Activated naive CD4-positive, alpha-beta T cell treated with anti-CD3 and anti-CD28 coated beads for 36 hours (primary cell): ENCODE measurements at places on chromosomes 1 and 21.
A peak's percentile ranks its signal among the peaks of the same experiment; 100 is the strongest.

- no peaks in the 10 kb centered on the region for H3K36me3 ChIP-seq
- no peaks in the 10 kb centered on the region for H3K27me3 ChIP-seq
- no peaks in the 10 kb centered on the region for H3K4me1 ChIP-seq
- no peak overlapping the region for H3K4me3 ChIP-seq
- DNase-seq: no peak
- no peak overlapping the region for H3K27ac ChIP-seq
Measured at GRCh38 chr1:189431447-189431846, 1046.2 kb downstream of the BRINP3 start.

- no peaks in the 10 kb centered on the region for H3K4me1 ChIP-seq
- DNase-seq: no peak
- peaks cover 2% of the 10 kb centered on the region for H3K27me3 ChIP-seq
- no peaks in the 10 kb centered on the region for H3K36me3 ChIP-seq
- H3K27ac ChIP-seq: no peak overlapping the region
Measured at GRCh38 chr1:86068271-86068721, 88.3 kb downstream of the COL24A1 start.

GRCh38 chr1:53461323-53462044, 2.3 kb downstream of the DMRTB1 start:
- H3K4me1 ChIP-seq: no peaks in the 10 kb centered on the region
- no peak for DNase-seq
- H3K27me3 ChIP-seq: no peaks in the 10 kb centered on the region
- H3K36me3 ChIP-seq: no peaks in the 10 kb centered on the region
- H3K4me3 ChIP-seq: no peak overlapping the region

- H3K36me3 ChIP-seq: peaks cover 77% of the 10 kb centered on the region
- peaks cover 19% of the 10 kb centered on the region for H3K4me1 ChIP-seq
- no peaks in the 10 kb centered on the region for H3K27me3 ChIP-seq
- H3K4me3 ChIP-seq: no peak overlapping the region
Measured at GRCh38 chr1:243293941-243294722, 38.3 kb downstream of the SDCCAG8 start.

DNA sequence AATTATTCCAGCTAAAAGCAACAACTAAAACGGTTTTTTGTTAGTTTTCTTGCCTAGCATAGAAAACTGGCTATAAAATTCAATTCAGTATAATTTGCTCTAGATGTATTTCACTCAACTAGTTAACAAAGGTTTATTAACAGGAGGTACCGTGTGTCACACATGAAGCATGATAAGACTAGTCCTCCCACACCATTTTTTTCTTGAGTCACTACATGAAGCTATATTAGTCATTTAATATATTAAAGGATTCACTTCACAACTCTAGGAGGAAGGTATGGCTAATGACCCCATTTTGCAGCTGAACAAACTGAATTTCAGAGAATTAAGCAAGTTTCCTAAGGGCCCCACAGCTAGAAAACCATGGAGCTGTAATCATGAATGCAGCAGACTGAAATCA, 307.8 kb upstream of the USP25 start:
- peaks cover 39% of the 10 kb centered on the region for H3K4me1 ChIP-seq
- peak overlapping the region; percentile 5 for H3K27ac ChIP-seq
- DNase-seq: no peak
- H3K36me3 ChIP-seq: no peaks in the 10 kb centered on the region
- H3K27me3 ChIP-seq: peaks cover 5% of the 10 kb centered on the region

DNA sequence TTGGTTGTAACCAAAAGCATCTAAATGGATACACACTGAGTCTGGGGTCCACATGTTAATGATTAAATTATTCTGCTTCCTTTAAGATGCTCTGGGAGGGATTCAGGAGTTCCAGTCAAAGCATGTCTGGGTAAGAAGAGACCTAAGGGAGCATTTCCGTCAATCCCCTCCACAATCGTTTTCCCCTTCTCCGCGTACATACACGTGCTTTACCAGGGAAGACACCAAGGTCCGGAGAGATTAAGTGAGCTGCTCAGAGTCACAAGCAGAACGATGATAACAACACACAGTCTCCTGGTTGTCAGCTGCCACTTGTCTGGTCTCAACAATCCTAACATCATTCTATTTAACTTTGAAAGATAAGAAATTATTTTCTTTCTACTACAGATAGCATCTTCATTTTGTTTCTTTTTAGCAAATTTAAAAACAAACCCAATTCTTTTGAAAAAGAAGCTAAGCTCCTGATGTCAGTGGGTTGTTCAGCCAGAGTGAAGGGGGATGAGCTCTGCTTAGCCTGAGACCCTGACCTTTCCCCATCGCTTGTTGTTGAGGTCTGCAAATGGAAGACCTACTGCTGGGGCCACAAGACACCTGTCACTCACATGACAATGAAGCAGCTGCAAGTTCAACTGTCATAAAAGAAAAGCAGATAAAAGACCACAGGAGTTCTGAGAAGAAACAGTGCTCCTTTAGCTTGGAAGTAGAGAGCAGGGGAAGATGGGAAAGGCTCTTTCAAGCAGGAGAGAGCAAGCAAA, 4.5 kb downstream of the PAFAH2 start:
- peaks cover 45% of the 10 kb centered on the region for H3K4me1 ChIP-seq
- H3K27me3 ChIP-seq: no peaks in the 10 kb centered on the region
- H3K36me3 ChIP-seq: peaks cover 4% of the 10 kb centered on the region
- H3K4me3 ChIP-seq: no peak overlapping the region

- H3K27ac ChIP-seq: no peak overlapping the region
- peaks cover 25% of the 10 kb centered on the region for H3K36me3 ChIP-seq
- H3K27me3 ChIP-seq: no peaks in the 10 kb centered on the region
Measured at GRCh38 chr1:231232870-231233734, 7.9 kb upstream of the GNPAT start.

DNA sequence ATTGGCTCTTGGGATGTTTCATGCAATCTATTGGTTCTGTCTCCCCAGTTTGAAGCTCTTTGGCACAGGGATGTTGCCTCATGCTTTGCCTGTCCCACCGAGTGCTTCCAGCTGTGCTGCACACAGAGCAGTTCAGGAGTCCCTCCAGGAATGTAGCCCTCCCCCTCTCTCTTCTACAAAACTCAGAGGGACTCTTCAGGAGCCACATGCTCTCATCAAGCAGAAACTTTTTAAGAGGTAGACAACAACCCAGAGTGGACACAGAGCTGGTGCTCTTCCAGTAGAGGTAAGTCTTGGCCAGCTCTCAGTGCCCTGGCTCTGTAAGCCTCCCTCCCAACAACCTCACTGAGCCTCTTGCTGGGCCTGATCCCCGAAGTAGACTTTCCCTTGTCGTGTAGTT, 11.6 kb upstream of the ZNF697 start:
- H3K36me3 ChIP-seq: no peaks in the 10 kb centered on the region
- no peak for DNase-seq
- no peaks in the 10 kb centered on the region for H3K4me1 ChIP-seq
- H3K4me3 ChIP-seq: no peak overlapping the region

DNA sequence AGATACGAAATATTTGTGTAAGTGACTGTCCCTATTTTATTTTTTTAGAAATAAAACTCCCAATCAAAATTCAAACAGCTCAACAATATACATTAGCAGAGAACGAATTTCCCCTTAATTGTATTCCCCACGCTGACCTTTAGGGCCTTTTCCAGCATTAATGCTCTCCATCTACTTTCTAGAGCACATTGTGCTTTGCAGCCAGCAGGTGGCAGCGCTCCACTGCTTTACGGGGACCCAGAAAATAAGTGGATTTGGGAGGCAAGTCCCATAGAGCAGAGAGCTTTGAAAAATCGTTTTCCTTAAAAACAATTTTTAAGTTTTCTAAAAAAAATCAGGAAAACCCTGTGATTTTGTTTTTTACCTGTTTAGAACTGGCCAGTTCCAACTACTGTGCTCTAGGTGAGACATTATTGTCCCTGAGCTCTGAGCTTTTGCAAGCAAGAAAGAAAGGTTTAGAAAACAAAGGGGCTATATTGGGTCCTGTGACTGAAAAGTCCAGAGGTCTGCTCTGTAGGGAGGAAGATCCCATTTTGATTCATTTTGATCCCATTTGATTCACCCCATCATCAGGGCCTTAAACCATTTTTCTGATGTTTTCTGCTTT, 144.4 kb upstream of the ZNF644 start:
- no peak overlapping the region for H3K4me3 ChIP-seq
- H3K36me3 ChIP-seq: no peaks in the 10 kb centered on the region
- H3K27me3 ChIP-seq: no peaks in the 10 kb centered on the region
- H3K27ac ChIP-seq: no peak overlapping the region
- peak; percentile 55 for DNase-seq
